Skeletal muscle tissue (tissue), 5 donors: ENCODE measurements at places on chromosomes 1 and 21. TPM values are rescaled to one million over a fixed set of nuclear protein-coding genes. Genes with fewer than 3 reads are reported as not detected.

Gene IFFO2
- total RNA-seq: 3.7 TPM

Gene NID1
- 107 TPM for total RNA-seq

Gene PTCH2
- 1.6 TPM for total RNA-seq

Gene CD34
- 20.9 TPM for total RNA-seq

Gene CLCA2
- not detected for total RNA-seq

Gene LCE1B
- total RNA-seq: not detected

Gene NCAM2
- total RNA-seq: 6.8 TPM

Gene FAM167B
- 1.6 TPM for total RNA-seq

Gene IGSF9
- total RNA-seq: under 0.01 TPM

Gene CD101
- total RNA-seq: 2.1 TPM

Gene FCRL6
- not detected for total RNA-seq

Gene SPRR1A
- not detected for total RNA-seq

Gene TTC39A
- total RNA-seq: 2.1 TPM

Gene IL22RA1
- not detected for total RNA-seq

Gene ARHGAP29
- total RNA-seq: 39.1 TPM

Gene LRRC7
- 11.5 TPM for total RNA-seq

Gene SPOCD1
- total RNA-seq: not detected

Gene OR10Z1
- total RNA-seq: not detected

Gene S100A13
- 55.3 TPM for total RNA-seq
